ENCODE measurements at places on chromosomes 11 and 22. TPM values are rescaled to one million over a fixed set of nuclear protein-coding genes. Genes with fewer than 3 reads are reported as not detected.

Gene HBG1
- total RNA-seq, result not detected

Gene HTR3A
- total RNA-seq, result not detected

Gene OR51F1
- not detected for total RNA-seq

Gene CALCB
- total RNA-seq, result not detected

Gene NAV2
- total RNA-seq, result 18.8 TPM

Gene PIK3IP1
- 2.1 TPM for total RNA-seq

Gene FADS2
- total RNA-seq, result 259 TPM

Gene RFPL1
- total RNA-seq, result not detected

Gene ASCL2
- total RNA-seq, result not detected

Gene CSF2RB
- total RNA-seq, result not detected

Gene CHRDL2
- 5.0 TPM for total RNA-seq

Gene OTOG
- total RNA-seq, result not detected

Gene MUC6
- 0.01 TPM for total RNA-seq

Gene OR2D2
- not detected for total RNA-seq

Gene JAML
- not detected for total RNA-seq

Gene C11orf65
- 0.38 TPM for total RNA-seq

Gene ISX
- not detected for total RNA-seq

Gene H19
- total RNA-seq, result 8.8 TPM

Gene PAMR1
- total RNA-seq, result not detected

Gene PHOX2A
- total RNA-seq, result not detected

Gene FGF4
- not detected for total RNA-seq

Gene GRK3
- total RNA-seq, result 3.4 TPM

Gene MYBPC3
- 0.10 TPM for total RNA-seq

Gene GRAMD1B
- 38.4 TPM for total RNA-seq

Gene RAB30
- 6.7 TPM for total RNA-seq

Gene CCDC179
- total RNA-seq, result not detected

Gene UPK3A
- total RNA-seq, result not detected

Gene PTPRCAP
- 0.30 TPM for total RNA-seq

Gene NUP160
- total RNA-seq, result 33.4 TPM

Gene NF2
- total RNA-seq, result 16.9 TPM

Gene NAALAD2
- 0.03 TPM for total RNA-seq

Gene ZP1
- 0.58 TPM for total RNA-seq

Gene OR2AT4
- 0.01 TPM for total RNA-seq

Gene APOA4
- total RNA-seq, result not detected

Gene MS4A7
- not detected for total RNA-seq

Gene NPTXR
- 16.4 TPM for total RNA-seq

Gene SCN3B
- total RNA-seq, result 0.15 TPM

Gene NFAM1
- total RNA-seq, result not detected

Gene OR52I2
- total RNA-seq, result not detected

Gene ARFIP2
- 54.9 TPM for total RNA-seq

Gene SCGB1A1
- total RNA-seq, result not detected

Gene P2RX6
- total RNA-seq, result 0.62 TPM

Gene PTGDR2
- total RNA-seq, result 0.07 TPM

Gene DMC1
- total RNA-seq, result 3.5 TPM

Gene KRTAP5-10
- total RNA-seq, result not detected

Gene ZNRF3
- total RNA-seq, result 5.9 TPM

Gene MGAT3
- total RNA-seq, result 0.36 TPM

Gene RDX
- total RNA-seq, result 113 TPM

Gene RCOR2
- total RNA-seq, result 1.3 TPM

Gene CBLIF
- total RNA-seq, result not detected

Gene AQP11
- total RNA-seq, result 2.3 TPM

Gene FERMT3
- 2.2 TPM for total RNA-seq

Gene OR5B21
- not detected for total RNA-seq

Gene SULT4A1
- not detected for total RNA-seq

Gene SYCE3
- total RNA-seq, result 0.34 TPM

Gene MAP6
- total RNA-seq, result 1.4 TPM

Gene ACTN3
- not detected for total RNA-seq

Gene KRTAP5-11
- not detected for total RNA-seq

Gene SEC14L6
- total RNA-seq, result not detected

All from A549 treated with DMSO at 1 μM for 4 hours (cell line).